ENCODE measurements at places on chromosomes 13 and 19. TPM values are rescaled to one million over a fixed set of nuclear protein-coding genes. Genes with fewer than 3 reads are reported as not detected.

GRCh38 chr13:28473044-28473443 lies 21.9 kb downstream of the FLT1 start:
- DNase-seq = no peak

DNA sequence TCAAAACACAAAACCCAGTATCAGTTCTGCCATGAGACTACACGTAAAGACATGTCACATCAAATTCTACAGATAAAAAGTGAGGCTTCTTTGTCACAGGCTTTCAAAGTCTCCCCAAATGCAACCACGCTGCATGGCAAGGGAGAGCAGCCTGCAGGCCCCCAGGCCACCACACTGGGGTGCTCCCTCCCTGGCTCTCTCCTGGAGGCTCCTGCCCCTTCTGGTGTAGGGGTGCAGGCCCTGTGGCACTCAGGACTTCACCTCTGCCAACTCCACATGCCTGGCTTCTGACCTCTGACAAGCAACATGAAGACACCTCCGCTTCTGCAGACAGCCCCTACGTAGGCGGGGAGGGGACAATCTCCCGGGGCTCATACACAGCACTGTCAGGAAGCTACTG lies 14.3 kb downstream of the AKAP8 start:
- no peak for DNase-seq

- no peak for DNase-seq
Measured at GRCh38 chr13:27004326-27004725, 167.3 kb downstream of the USP12 start.

DNA sequence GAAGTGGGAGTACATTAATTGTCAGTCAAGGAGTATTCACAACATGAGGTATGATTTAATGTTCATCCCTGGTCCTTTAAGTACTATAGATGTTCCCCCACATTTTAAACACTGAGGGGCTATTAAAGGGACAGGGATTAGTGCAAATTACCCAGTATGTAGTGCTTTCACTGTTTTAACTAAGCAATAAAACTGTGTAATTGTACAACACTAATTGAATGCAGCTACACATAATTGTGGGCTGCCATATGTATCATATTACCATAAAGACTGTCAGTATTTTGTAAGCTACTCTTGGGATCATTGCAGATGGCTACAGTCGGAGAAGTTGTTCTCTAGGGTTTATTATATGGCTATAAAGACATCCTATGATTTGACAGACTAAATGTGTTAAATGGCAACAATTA lies 316.6 kb downstream of the DCLK1 start:
- no peak for DNase-seq

DNA sequence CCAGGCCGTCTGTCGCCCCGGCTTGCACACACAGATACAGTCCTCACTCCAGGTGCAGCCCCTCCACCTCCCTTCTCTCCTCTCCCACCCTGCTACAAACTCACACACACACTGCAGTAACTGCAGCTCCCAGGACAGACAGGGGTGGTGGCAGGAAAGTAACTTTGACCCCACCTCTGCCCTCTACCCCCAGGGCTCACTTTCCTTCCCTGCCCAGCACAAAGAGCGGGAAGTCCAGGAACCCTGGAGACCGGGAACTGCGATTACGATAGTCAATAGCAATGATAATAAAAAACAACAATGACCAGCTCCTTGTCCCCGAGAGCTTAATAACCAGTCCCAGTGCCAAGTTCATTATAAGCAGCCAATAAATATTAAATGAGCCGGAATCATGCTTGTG lies at the start of gene CEACAM20:
Gene CEACAM20, minus strand, starts transcription at position 140 of the 400 bp plus-strand sequence. CDS start 166 bp downstream, outside the sequence.
- no peak for DNase-seq

DNA sequence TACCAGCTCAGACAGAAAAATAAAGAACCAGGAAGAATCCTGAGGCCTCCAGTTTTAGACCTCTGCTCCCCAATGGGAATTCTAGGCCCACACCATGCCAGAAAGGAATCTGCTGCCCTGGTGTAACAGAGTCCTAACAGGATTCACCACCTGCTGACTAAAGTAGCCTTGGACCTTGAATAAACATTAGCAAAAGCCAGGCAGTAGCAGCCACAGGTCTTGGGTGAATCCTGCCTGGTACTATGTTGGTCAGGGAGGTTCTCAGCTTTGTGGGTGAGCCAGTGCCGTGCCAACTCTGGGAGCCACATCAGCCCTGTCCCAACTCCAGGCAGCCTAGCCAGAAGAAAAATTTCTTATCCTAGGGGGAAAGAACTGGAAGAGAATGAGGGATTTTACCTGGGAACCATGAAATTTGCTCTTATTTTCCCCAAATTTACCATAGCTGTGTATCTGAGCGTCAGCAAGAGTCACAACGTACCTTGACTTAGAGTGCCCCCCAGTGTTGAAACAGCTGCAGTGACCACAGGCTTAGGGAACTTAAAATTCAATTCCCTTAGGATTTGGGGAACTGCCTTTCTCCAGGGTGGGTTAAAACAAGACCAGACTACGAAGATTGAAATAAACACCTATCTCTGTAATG lies 1895.6 kb upstream of the PRR20A start:
- DNase-seq = no peak

Gene TFPT
- 14.5 TPM for total RNA-seq

Gene DIAPH3
- 0.25 TPM for total RNA-seq

DNA sequence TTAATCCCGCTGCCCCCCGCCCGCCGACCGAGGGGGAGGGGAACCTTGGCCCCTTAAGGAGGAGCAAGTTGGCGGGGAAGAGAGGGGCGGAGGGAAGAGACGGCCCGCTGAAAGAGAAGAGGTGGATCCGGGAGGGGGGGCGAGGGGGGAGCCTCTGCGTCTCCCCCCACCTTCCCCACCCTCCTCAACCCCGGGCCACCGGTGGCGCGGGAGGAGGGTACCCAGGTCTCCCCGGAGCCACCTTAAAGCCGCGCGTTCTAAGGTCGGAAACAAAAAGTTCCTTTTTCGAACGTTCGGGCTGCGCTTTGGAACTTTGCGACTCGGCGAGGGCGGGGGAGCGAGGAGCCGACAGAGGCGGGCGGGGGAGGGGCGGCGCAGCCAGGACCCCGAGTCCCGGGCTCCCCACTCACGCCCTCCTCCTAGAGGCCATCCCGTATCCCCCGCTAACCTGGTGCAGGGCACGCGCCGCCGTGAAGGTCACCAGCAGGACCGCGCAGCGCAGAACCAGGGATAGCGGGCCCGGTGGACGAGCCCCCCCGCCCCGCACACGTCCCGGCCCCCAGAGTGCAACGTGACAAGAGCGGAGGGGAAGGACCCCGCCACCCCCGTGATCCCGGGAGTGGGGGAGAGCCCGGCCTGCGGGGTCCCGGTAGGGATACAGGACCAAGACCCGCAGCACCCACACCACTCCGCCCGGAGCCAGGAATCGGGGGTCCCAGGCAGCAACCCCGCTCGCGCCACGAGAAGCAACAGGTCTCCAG lies 659 bp downstream of the ERF start:
- peak; percentile 79 for DNase-seq

All from left ventricle myocardium inferior (tissue), 1 donor.